A549 (cell line): ENCODE measurements at places on chromosomes 4 and X.

- no peak for DNase-seq
Measured at GRCh38 chrX:46140272-46140671, 404.9 kb downstream of the ZNF674 start.

GRCh38 chrX:71533851-71534561 is 1.1 kb downstream of the OGT start:
- peak; percentile 16 for DNase-seq

GRCh38 chrX:153450949-153451277 is 5.1 kb upstream of the TREX2 start:
- DNase-seq = no peak

- DNase-seq = no peak
Measured at GRCh38 chr4:94262163-94263016, 54.7 kb downstream of the SMARCAD1 start.

DNA sequence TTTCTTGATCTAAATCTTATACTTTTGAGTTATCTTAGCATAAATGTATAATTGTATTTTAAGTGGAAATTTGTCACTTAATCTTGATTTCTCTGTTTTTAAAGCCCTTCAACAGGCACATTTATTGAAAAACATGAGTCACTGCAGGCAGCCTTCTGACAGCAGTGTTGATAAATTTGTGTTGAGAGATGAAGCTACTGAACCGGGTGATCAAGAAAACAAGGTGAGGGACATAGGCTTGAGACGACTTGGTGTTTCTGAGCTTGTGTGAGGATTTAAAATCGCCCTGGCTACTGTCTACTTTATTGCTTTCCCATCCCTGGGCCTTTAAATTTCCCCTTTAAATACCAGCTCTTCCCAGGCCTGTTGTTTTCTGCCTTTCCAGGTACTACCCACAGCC is 55.7 kb downstream of the HTT start:
- no peak for DNase-seq

- DNase-seq = no peak
Measured at GRCh38 chr4:164571593-164572390, 182.1 kb upstream of the SMIM31 start.

- no peak for DNase-seq
Measured at GRCh38 chr4:153243468-153243867, 39.2 kb downstream of the TRIM2 start.

DNA sequence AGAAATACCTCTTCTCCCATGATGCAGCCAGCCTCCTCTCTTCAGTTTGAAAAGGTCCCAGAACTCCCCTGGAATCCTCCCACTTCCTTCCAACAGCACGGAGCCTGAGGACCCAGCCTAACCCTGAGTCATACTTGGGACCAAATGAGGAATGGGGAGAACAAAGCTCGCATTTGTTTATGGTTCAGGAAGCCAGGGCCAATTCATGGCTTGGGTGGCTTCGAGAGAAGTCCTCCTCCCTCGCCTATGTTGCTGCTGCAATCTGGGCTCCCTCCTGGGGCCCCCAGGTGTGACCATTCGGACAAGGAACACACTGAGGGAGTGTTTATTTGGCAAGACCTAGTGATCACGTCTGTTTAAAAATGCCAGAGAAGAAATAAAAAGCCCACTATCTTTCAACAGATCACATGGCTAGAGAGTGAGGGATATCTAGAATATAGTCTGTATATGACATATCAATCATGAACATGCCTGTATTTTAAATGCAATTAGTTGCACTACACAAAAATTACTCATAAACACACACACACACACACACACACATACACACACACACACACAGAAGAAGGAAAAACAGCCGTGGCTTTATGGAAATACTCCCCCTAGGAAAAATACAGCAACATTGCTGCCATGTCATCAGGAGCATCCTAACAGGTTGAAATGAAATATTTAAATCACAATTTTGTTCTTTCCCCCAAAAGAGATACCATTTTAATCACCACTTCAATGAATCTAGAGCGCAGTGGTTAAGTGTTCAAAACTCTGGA is 155.7 kb upstream of the MAP3K15 start:
- peak; percentile 87 for DNase-seq

GRCh38 chrX:135437867-135438733 is 16.4 kb downstream of the SMIM10L2A start:
- peak; percentile 15 for DNase-seq

GRCh38 chr4:185665655-185666054 is 130.3 kb upstream of the PDLIM3 start:
- DNase-seq = no peak

DNA sequence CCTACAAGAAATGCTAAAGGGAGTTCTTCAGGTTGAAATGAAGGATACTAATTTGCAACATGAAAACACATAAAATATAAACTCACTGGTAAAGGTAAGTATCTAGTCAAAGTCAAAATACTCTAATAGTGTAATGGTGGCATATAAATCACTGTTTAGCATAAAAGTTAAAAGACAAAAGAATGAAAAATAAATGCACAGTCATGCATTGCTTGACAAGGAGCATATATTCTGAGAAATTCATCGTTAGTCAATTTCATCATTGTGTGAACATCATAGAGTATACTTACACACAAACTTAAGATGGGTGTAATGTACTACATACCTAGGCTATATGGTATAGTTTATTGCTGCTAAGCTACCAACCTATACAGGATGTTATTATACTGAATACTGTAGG is 194.4 kb upstream of the PDE5A start:
- no peak for DNase-seq

DNA sequence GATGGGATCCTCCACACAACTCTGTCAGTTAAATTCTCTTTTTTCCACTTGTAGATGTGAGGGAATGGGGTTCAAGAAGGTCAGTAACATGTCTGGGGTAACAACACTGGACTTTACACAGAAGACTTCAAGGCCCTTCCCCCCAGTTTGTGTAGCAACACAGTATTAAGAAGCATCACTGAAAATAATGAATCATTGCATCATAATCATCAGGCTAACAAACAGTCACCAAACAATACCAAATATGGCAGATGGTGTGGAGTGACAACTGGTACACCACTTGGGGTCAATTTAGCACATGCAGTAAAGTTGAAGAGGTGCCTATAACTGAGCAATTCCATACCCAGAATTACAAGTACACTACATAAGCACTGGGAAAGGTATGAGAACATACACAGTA is 38.6 kb downstream of the BOD1L1 start:
- no peak for DNase-seq

- no peak for DNase-seq
Measured at GRCh38 chr4:53432528-53433424, 55.3 kb downstream of the FIP1L1 start.
